Activated CD8-positive, alpha-beta memory T cell treated with anti-CD3 and anti-CD28 coated beads, Interleukin-2, amount 10 ng/mL, durations not matched to agents 7 days and 5 days (primary cell): ENCODE measurements at places on chromosomes 5 and 9.

DNA sequence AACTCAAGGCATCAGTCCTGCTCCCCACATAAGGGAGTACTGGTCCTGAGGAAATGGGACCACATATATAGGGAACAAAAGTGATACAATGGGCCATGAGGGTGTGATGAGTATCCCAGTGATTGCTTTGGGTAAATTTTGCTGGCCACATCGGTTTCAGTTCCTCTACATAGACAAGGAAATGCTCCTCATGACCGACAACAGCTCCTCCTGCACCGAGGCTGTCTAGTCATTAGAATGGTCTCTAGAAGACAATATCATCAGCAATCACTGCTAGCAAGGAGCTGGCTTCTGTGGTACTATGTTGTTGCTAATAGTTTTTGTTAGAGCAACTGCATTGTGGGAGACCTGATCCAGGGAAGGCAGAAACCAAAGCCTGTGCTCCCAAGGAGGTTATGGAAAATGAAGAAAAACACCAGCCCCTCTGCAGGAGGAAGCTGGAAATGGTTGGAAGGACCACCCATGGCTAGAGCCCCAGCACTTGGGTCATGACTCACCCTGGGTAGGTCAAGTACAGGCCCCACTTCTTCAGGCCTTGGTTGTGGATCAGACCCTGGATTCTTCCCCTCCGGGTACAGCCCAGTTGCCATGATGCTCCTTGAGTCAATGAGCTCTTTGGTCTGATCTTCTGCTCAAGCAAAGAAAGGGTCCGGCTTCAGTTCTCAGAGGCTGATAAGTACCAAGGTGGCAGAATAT lies 3.4 kb upstream of the CTSL start:
- DNase-seq = no peak

DNA sequence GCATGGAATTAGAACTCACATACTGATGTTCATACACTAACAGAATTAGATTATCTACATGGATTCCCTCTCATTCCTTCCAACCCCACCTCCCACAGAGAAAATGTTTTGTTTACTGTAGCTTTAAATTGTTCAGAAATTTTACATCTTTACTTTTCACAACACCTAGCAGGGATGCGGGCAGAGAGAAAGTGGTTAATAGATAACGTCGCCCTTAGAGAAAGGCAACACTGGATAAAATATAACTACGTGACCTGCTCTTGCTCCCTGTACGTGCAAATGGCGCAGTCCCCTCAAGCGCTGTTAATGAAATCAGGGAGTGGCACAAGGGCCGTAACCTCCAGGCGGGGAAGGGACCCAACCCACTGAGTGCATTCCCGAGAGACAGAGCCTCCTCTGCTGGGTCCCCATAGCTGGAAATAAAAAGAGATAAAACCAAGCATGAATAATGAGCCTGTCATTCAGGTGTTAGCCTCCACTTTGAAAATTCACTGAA lies 125.3 kb upstream of the DAPK1 start:
- no peak for DNase-seq

DNA sequence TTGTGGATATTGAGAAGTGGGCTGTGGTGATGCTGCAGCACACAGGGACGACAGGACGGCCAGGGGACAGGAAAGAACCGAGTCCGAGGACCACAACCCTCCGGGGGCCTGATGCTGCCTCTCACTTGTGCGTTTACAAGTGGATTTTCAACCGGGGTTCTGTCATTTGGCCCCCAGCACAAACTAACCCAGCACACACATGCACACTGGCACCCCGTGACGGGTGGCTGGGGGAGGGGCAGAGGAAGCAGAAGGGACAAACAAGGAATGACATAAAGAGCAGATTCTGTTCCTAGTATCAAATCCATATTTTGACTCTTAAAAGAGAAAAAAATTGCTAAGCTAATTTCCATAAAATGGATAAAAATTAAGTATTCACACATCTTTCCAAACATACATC lies 18.3 kb upstream of the ZFYVE16 start:
- no peak for DNase-seq

GRCh38 chr5:97968346-97968745 lies 785.3 kb upstream of the RIOK2 start:
- DNase-seq = no peak

GRCh38 chr9:96236854-96237550 lies 65.0 kb downstream of the HSD17B3 start:
- no peak for DNase-seq

DNA sequence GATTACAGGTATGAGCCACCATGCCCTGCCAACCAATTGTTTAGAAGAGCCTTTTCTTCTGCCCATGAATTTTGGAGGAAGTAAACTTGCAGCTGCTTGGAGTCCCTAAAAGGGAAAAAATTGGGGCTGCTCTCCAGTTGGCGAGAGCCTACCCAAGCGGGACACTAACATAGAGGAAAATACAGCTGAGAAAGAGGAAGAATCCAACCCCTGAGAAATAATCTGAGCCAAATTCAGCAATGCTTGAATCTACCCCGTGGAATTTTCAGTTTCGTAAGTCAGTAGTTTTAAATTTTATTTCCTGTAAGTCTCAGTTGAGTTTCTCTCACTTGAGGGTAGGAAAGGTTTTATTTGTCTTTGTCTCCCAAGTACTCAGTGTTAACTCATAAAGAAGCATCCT lies 30.4 kb upstream of the UBTD2 start:
- DNase-seq = no peak

- DNase-seq = no peak
Observed at GRCh38 chr5:127568166-127568565, 50.7 kb downstream of the PRRC1 start.

- no peak for DNase-seq
Observed at GRCh38 chr9:2613730-2614271, 7.8 kb upstream of the VLDLR start.

- DNase-seq = no peak
Observed at GRCh38 chr9:8924562-8924961, 1125.0 kb upstream of the DMAC1 start.

DNA sequence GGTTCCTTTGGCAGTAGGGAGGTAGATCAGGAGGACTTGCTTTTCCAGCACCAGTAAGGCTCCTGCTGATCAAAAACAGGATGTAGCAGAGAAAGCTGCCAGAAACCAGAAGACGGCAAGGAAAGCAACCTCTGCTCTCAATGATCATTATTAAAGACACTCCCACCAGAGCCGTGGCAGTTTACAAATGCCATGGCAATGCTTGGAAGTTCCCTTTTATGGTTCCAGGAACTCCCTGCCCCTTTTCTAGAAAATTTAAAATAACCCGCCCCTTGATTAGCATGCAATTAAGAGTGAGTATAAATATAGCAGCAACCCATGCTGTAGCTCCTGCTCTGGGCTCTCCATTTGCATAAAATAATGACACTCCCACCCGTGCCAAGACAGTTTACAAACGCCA lies 16.1 kb downstream of the EQTN start:
- DNase-seq = no peak

GRCh38 chr9:97935276-97935675 lies 2.7 kb downstream of the HEMGN start:
- no peak for DNase-seq

DNA sequence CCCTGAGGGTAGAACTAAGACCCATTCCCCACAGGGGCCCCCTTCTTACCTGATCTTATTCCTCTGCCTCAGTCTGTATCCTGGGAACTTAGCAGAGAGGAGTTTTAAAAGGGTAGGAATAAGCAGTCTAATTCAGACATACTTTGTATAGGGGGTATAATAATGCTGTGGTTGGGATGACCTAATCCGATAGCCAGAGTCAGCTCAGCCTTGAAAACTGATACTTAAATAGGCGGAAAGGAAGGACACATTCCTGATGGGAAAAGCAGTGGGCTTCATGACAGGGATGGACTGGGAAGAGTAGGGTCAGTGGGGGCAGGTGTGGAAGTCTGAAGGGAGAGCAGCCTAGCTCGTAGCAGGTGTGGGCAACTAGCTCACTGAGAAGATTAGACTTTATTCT lies 52.2 kb upstream of the TESK1 start:
- no peak for DNase-seq

DNA sequence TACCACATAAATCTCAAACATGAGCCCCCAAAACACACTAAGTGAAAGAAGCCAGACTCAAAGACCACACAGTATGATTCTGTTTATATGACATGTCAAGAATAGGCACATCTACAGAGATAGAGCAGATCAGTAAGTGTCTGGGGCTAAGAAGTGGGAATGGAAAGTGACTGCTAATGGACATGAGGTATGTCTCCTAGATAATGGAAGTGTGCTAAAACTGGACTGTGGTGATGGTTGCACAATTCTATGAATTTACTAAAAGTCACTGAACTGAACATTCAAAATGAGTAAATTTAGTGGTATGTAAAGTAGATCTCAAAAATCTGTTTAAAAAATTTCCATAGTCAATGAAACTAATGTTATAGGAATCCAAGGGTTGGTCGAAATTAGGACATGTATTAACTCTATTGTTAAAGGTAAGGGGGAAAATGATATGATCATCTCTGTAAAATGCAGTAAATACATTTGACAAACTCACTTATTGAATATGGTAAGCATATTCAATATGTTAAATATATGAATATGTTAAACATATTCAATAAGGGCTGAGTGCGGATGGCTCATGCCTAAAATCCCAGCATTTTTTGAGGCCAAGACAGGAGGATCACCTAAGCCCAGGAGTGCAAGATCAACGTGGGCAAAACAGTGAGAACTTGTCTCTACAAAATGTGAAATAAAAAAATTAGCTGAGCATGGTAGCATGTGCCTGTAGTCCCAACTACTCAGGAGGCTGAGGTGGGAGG lies 51.7 kb downstream of the NUP155 start:
- no peak for DNase-seq

GRCh38 chr9:96020792-96021550 lies 145.5 kb downstream of the ERCC6L2 start:
- peak; percentile 71 for DNase-seq

GRCh38 chr5:57456531-57457135 lies 26.0 kb downstream of the ACTBL2 start:
- no peak for DNase-seq

GRCh38 chr5:13640270-13640669 lies 304.2 kb downstream of the DNAH5 start:
- no peak for DNase-seq

GRCh38 chr9:21681641-21682040 lies 120.8 kb upstream of the MTAP start:
- no peak for DNase-seq

DNA sequence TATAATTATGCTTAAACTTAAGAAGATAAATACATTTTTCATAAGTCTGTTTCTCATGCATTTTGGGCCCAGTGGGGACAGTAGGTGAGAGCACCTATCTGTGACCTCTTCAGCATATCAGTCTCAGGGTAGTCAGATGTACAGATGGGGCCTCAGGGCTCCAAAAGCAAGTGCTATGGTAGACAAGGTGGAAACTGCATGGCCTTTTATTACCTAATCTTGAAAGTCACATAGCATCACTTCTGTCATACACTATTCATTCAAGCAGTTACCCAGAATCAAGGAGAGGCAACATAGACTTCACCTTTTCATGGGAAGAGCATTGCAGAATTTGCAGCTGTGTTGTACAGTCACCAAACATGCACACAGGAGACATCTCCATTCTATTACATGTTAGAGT lies 94.8 kb downstream of the SV2C start:
- no peak for DNase-seq

GRCh38 chr9:36504156-36504555 lies 68.5 kb upstream of the MELK start:
- no peak for DNase-seq

DNA sequence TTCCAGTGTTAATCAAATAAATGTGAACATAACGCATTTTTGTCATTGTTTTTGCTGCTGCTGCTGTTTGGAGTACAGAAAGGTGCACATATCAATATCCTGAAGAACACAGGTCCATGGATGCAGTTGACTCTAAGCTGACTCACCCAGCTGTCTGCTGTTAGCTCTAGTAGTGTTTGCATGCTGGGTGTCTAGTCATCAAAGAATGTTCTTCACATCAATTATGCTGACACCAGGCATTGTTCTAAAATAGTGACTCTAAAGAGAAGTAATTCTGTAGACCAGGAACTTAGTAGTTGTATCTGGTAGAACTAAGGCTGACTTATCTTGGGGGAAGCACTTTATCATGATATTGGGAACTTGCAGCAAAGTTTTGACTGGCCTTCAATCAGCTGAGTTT lies 55.7 kb upstream of the DPYSL3 start:
- no peak for DNase-seq

DNA sequence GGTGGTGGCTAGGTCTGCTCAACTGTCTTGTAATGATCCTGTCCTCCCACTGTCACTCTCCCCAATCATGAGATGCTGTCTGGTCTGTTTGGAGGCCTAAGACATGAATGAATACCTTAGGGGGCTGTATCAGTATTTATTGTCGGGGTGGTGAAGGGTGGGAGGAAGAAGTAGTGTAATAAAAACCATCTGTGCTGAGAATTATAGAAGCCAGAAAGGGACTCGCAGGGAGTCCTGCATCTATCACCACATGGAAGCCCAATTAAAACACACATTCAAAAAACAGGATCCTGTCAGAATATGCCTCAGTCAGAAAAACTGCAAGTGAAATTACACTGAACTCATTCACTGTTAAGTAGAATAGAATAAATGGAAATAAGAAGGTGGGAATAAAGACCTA lies 1134.3 kb upstream of the C9orf72 start:
- no peak for DNase-seq

DNA sequence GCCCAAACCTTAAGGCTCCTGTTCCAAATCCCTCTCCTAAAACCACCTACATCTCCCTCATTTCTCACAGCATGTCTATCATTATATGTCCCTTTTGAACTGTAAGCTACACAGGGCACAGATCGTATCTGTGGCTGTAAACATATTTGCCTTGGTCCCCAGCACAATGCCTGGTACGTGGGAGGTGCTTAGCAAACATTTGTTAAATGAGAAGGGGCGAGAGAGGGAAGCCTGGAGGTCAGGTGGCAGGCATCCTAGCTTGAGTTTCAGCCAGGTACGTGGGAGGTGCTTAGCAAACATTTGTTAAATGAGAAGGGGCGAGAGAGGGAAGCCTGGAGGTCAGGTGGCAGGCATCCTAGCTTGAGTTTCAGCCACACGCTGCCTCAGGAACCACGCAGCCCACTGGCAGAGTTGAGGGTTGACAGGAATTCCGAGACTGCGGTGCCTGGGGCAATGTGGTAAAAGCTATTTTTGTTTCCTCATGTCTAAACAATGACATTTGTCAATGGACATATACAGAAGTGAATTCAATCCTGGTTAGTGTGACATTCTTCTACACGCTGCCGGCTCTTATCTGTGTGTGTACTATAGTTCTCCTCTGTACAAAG lies 113.6 kb downstream of the EFNA5 start:
- DNase-seq = no peak

DNA sequence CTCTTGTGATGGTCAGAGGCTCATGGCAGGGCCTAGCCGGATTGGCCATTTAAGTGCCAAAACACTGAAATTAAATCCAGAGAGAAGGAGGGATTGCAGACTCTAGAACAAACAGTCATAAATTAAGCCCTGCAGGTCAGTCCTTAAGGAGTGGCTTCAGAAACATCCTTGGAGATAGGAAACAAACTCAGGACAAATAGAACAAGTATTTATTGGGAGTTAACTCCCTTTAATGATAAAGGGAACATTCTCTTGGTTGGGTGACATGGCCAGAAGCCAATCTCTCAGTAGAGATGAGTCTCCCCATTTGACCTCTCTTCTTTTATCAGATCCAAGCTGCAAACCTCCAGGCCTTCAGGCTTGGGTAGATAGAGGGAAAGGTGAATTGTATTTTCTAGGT lies 17.4 kb downstream of the PCSK5 start:
- DNase-seq = no peak

- DNase-seq = no peak
Observed at GRCh38 chr5:172841-173251, 18.4 kb upstream of the LRRC14B start.
